ENCODE measurements at places on chromosomes 11 and 22.
A peak's percentile ranks its signal among the peaks of the same experiment; 100 is the strongest.

GRCh38 chr11:41950470-41951143 is 491.2 kb upstream of the LRRC4C start:
- no peak for DNase-seq

DNA sequence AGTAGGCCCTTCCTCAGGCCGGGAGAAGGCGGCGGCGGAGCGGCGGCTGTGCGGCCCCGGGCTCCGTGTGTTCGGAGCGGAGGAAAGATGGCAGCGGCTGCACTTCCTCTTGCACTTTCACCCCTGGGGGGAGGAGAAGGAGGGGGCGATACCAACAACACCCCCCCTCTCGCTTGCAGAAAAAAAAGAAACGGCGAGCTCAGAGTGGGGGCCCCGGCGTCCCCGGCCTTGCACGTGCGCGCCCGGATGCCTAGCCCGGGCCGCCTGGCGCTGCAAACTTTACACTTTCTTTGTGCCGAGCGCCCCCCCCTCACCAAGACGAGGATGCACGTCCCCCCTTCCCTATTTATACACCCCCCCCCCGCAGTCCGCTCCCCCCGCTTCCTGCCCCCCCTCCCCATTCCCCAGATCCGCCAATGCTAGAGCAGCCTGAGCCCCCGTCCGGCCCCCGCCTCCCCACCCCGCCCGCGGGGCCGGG is at the start of gene PATZ1:
Gene PATZ1 (minus strand): TSS at position 92 of the 478 bp plus-strand sequence. CDS start 744 bp downstream, outside the sequence.
- DNase-seq, result peak; percentile 69

DNA sequence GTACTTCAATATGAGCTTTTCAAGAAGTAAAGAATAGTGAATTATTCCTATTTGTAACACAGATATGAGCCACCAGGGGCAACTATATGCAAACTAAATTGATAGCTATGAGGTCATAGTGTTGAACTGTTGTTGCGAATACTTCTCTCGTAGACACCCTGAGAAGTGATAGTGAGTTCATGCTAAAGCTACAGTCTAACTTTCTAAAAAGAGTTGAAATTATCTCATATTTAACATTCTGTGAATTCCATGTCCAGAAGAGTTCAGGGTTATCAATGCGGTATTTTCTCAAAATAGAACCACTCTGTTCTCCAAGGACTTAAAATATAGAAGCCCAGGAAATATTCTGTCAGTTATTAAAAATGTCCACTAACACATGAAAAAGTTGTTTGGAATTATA is 185.4 kb downstream of the AASDHPPT start:
- DNase-seq, result no peak

- DNase-seq, result no peak
Measured at GRCh38 chr11:93694109-93694508, 32.6 kb downstream of the CEP295 start.

GRCh38 chr22:31211482-31211861 is 626 bp upstream of the LIMK2 start:
- DNase-seq, result no peak

DNA sequence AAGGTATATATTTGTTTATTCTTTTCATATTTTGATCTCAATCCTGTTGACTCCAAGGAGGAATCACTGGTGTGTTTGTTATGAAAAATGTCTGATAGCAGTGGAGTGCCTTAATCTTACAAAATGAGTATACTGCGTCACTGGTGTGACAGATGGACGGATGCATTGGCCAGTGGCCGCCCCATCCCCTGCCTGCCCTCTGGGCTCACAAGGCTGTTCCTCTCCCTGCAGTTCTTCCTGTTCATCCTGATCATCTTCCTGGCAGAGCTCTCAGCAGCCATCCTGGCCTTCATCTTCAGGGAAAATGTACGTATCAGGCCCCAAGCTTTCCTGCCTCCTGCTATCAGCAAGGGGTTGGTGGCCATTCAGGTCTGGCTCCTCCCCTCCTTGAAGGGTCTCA is 32.9 kb downstream of the TP53I11 start:
- no peak for DNase-seq

DNA sequence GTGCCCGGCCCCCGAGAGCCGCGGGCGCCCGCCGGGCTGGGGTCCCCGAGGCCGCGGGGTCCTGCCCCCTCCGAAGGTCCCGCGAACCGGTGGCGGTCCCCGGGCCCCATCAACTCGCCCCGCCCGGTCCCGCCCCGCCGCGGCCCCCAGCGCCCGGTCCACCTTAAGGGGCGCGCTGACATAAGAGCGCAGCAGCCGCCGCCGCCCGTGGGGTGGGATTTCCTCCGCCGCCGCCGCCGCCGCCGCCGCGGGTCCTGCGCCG is at the start of gene ZDHHC8:
Gene ZDHHC8 (plus strand): TSS at position 208 of the 262 bp plus-strand sequence. CDS start 144 bp downstream, outside the sequence.
- DNase-seq, result peak; percentile 36

- DNase-seq, result no peak
Measured at GRCh38 chr11:5809122-5809519, 397 bp downstream of the OR52N2 start.

- no peak for DNase-seq
Measured at GRCh38 chr22:38177044-38177443, 4.6 kb downstream of the PLA2G6 start.

GRCh38 chr11:64849598-64850356 is 5.3 kb upstream of the CDC42BPG start:
- DNase-seq, result no peak

- DNase-seq, result no peak
Measured at GRCh38 chr11:43418197-43418596, 59.5 kb downstream of the TTC17 start.

DNA sequence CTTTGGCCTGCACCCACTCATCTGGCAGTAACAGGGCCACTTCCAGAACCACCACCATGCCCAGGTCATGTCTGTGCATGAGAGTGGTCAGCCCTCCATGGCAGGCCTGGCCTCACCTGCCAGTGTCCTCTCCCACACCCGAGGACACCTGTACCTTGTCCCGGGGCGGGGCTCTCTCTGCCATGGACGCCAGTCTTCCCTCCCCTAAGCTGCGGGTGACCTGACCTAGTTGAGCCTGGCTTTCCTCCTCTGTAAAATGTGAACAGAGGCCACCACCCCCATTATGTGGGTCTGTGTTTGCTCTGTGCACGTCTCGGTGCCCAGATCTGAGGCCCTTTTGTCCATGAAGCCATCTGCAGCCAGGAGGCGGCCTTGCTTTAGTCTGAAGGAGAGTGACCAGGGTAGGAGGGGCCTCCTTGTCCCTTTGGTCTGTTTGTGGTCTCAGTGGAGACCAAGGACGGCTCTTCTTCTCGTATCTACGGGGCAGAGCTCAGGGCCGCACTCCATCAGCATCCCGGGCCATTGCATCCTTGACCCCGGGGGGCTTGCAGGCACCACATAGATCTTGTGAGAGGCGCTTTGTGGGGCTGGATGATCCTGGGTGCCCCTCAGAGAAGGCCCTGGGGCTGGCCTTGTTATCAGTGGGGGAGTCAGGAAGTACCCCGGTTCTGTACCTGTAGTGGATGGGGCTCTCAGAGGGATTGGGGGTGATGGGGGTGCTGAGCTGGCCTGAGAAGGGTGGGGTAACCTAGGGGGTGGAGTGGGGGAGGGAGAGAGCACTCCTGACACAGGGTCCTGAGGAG is 121.6 kb downstream of the KCNQ1 start:
- DNase-seq, result no peak

GRCh38 chr11:75023446-75024067 is 34.8 kb downstream of the NEU3 start:
- no peak for DNase-seq

- DNase-seq, result no peak
Measured at GRCh38 chr11:67646535-67647336, 3.8 kb downstream of the ACY3 start.

GRCh38 chr11:118241764-118242098 is 10.4 kb downstream of the MPZL3 start:
- DNase-seq, result no peak

GRCh38 chr22:31332010-31332409 is 14.1 kb downstream of the PATZ1 start:
- no peak for DNase-seq

GRCh38 chr11:119547511-119547910 is 124.5 kb upstream of the THY1 start:
- DNase-seq, result no peak

DNA sequence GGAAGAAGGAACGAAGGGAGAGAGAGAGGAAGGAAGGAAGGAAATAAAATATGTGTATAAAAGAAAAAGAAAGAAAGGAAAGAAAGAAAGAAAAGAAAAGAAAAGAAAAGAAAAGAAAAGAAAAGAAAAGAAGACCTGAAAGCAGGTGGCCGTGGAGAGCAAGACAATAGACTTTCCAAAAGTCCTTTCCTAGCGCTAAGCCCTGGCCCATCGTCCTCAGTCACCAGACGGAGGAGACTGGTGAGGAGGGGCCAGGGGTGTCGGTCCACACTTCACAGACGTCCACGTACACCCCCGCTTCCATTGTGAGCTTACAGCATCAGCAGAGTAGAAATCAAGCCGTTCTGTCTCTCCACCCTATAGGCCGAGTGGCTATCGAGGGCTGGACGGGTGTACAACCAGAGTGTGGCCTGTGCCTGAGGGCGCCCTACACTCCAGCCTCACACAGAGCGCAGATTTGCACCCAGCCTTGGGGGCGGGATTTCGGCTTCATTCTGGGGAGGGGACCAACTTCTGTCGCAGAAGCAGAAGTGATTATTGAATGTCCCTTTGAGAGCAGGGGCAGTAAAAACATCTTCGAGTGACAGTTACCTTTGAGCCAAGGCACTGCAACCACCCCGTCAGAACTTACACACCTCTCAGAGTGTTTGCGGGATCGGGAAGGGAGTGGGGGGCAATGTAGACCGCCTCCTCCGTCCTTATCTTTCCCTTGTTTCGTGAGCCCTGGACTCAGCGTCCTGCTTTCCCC is 2.0 kb upstream of the BSX start:
- no peak for DNase-seq

- no peak for DNase-seq
Measured at GRCh38 chr11:26632691-26633159, 60.7 kb upstream of the MUC15 start.

GRCh38 chr11:488062-488461 is 19.0 kb downstream of the RNH1 start:
- DNase-seq, result no peak

GRCh38 chr11:63505857-63506528 is at the start of gene LGALS12:
LGALS12 (plus strand) TSS chr11:63506084; CDS start chr11:63506459, 375 bp downstream.
- no peak for DNase-seq

- no peak for DNase-seq
Measured at GRCh38 chr11:91912322-91912721, 312.3 kb upstream of the FAT3 start.

GRCh38 chr22:20562607-20563465 is 55.4 kb downstream of the MED15 start:
- DNase-seq, result no peak

- DNase-seq, result no peak
Measured at GRCh38 chr11:131460931-131461330, 90.5 kb downstream of the NTM start.

DNA sequence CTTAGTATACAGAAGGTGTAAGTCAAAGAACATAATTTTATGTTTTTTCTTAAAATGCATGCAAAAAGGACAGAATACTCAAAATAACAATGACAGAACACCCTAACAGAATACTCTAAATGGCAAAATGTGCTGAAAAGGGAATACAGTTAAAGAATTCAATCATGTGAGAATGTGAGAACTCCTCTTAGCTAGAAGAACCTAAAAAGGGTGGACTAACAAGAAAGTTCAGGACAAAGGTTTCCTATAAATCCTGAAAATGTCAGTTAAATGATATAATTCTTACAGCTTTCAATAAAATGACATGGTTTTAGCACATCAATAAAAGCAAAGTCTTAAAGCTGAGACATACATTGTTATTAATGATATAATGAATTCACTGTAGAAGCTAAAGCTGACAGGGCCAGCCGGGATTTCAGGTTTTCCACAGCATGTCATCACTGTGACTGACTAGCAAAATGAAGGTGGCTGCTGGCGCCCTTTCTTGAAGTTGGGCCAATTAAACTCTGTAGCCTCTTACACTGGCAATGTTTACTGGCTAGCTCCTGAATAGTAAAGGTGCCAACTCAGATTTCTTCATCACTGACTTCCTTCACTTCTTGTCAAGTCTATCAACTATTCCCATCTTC is 244.4 kb downstream of the TTC28 start:
- no peak for DNase-seq

DNA sequence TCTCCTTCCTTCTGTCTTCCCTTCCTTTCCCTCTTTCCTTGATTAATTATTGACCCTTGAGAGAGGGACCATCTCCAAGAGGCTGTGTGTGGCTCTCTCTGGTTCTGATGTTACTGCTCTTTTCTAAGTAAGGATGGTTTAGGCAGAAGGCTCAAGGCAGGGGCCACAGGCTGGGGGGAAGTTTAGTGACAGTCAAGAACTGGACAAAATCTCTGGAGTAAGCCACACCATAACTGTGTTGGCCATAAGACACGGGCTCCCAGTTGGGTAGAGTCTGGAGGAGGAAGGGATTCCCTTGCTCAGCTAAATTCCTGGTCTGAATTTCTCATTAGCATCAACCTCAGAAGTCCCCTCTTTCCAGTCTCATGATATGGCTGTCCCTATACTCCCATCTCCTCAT is 74.7 kb downstream of the BUD13 start:
- DNase-seq, result no peak

DNA sequence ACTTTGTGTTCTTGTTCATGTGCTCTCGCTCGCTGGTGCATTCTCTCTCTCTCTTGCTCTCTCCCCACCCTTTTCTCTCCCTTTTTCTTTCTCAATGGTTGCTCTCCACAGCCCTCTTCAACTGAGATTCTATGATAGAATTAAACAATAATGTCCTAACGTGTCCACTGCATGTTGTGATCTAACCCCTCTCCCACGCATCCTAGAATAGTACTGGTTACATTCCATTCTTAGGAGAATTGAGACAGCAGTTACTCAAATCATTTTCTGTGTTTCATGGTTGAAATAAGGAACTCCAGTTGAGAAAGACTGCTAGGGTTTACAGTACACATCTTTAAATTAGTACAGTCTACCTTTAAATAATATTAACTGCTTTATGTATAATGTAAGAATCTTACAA is 318.1 kb upstream of the PITPNB start:
- no peak for DNase-seq

- no peak for DNase-seq
Measured at GRCh38 chr11:75665126-75665525, 3.7 kb downstream of the MAP6 start.

- DNase-seq, result no peak
Measured at GRCh38 chr22:33166206-33166605, 108.0 kb upstream of the SYN3 start.

GRCh38 chr11:9155930-9156329 is 64.5 kb upstream of the SCUBE2 start:
- no peak for DNase-seq

DNA sequence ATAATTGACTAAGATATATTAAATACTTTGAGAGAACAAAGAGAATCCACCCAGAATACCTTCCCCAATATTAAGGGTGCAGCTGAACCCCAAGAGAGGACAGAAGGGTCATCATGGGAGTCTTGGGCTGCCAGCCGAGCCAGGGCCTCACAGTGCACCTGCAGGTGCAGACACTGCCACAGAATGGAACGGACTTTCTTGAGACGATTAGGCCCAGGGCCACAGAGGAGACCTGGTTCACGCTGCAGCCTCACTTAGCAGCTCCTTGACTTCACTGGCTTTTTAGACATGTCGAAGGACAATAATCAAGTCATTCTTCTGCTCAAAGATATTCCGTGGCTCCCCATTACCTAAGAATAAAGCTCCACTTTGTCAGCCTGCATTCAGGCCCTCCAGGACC is 100.6 kb downstream of the PHF21B start:
- no peak for DNase-seq

GRCh38 chr11:129423426-129423825 is 47.8 kb downstream of the BARX2 start:
- no peak for DNase-seq
